ENCODE measurements at places on chromosomes 12 and 14. TPM values are rescaled to one million over a fixed set of nuclear protein-coding genes. Genes with fewer than 3 reads are reported as not detected.

- peak; percentile 48 for DNase-seq
Observed at GRCh38 chr14:65594153-65594881, 181.8 kb downstream of the FUT8 start.

DNA sequence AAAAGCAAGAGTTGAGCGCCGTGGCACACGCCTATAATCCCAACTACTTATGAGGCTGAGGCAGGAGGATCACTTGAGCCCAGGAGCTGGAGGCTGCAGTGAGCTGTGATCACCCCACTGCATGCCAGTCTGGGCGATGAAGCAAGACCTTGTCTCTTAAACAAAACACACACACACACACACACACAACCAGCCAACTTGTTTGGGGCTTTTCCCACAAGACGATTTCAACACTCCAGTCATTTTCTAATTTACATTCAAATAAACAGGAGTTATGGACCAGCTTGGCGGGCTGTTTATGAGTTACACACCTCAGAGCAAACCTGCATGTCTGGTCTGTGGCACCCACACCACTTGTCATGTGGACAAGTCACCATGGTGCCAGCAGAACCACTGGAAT, 6.7 kb downstream of the GLTP start:
- no peak for DNase-seq

DNA sequence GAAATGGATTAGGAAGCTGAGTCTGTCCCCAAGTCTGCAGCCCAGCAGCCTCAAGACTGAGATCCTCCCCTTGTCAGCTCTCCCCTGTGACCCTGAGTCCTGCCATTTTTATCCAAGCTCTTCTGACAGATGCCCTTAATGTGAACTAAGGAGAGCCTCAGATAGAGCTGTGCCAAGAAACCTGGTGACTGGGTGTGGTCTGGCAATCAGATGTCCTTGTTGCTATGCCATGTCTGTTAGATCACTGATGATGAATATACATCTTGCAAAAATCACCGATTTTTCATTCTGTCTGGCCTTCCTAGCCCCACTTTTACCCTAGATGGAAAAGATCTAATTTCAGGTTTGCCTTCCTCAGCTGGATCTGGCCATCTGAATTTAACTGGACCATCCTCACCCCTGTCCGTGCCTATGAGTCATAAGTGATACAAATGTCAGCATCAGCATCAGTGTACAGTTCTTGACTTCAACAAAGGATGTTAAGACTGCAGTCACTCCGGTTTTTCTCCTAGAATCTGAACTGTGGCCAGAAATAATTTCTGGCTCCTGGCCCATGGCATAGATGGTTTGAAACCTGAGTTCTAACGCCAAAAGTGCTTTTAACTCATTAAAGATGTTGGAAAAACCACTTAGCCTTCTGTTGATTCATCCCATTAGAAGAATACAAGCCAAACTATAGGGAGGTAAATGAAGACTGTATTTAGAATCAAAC, 61.2 kb upstream of the GRIP1 start:
- no peak for DNase-seq

- no peak for DNase-seq
Observed at GRCh38 chr12:30975581-30975980, 49.0 kb downstream of the TSPAN11 start.

GRCh38 chr12:3045494-3045893, 31.7 kb upstream of the TSPAN9 start:
- DNase-seq, result no peak

DNA sequence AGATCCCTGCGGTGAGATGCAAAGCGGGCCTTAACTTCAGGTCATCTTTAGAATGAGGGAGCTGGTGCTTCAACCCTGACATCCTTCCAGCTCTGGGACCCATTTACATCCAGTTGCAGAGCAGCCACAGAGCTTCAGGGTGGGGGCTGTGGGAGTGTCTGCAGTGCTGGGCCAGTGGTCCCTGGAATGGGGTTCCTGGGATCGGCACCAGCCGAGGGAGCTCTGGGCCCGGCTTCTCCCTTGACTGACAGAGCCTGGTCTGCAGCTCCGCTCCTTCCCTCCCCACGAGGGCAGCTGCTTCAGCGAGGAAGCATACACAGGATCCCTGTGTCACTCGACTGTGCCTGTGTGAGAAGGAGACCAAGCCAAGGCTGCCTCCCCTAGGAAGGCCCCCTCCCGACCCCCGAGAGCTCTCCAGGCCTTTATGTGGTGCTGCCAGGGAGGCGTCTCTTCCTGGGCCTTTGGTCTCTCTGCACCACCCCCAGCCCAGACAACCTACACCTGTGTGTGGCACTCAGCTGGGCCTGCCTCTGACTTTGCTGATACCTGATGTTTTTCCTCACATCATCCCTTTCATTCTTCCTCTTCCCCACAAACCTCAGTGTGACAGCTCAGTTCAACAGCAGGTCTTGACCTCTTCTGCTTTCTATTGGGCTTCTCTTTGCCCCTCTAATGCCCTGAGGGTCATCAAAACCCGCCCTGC, 48.1 kb upstream of the RIN3 start:
- DNase-seq, result no peak

DNA sequence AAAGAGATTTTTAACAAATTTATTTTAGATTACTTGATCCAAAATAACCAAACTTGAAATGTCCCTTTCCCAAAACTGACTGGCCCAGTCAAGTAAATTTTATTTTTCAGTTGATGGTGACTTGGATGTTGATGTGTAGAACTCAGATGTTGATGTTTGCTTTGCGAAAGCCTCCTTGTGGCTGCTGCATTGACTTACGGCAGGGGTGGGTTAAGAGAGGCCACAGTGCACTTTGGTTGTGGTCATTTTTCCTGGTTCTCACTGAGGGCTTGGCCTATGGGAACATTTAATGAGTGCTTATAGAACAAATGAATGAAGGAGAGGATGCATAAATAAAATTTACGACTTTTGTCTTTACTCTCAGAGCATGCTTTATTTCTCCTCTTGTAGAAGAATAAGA, 52.6 kb downstream of the SLCO1B3 start:
- peak; percentile 2 for DNase-seq

Gene DIABLO
- total RNA-seq, result 131 TPM

Gene E2F7
- total RNA-seq, result 31.9 TPM

DNA sequence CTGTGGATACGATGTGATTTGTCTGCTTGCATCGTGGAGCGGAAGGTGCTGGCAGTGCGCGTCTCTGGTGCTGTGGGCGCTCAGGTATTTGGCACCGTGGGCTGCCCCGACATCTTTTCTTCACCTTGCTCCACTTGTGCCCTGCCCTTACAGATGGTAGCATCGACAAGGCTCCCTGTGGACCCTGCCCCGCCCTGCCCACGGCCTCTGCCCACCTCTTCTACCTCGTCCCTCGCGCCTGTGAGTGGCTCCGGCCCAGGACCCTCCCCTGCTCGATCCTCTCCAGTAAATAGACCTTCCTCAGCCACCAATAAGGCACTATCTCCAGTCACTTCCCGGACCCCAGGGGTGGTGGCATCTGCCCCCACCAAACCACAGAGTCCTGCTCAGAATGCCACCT, 36.6 kb downstream of the EP400 start:
- no peak for DNase-seq

- DNase-seq, result no peak
Observed at GRCh38 chr12:131537267-131537958, 173.5 kb upstream of the SFSWAP start.

DNA sequence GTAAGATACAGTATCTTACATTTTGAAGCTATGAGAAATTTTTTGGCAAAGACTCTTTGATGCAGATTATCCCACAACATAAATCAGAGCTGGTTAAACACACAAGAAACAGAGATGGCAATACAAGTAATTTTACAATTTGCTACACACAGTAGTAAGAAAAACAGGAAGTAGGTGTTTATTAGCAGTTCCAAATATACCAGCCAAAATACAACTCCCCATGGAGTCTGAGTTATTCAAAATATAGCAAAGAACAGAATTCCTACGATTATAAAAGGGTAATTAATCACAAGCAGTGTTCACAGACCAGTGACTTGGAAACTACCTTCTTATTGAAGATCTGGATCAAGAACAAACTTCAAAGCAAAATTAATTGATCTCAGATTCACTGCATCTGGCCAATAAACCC, 83.9 kb downstream of the BMP4 start:
- DNase-seq, result no peak

Gene GUCY2C
- total RNA-seq, result not detected

Gene TAS2R9
- not detected for total RNA-seq

Gene OR6C2
- not detected for total RNA-seq

Gene CMA1
- not detected for total RNA-seq

DNA sequence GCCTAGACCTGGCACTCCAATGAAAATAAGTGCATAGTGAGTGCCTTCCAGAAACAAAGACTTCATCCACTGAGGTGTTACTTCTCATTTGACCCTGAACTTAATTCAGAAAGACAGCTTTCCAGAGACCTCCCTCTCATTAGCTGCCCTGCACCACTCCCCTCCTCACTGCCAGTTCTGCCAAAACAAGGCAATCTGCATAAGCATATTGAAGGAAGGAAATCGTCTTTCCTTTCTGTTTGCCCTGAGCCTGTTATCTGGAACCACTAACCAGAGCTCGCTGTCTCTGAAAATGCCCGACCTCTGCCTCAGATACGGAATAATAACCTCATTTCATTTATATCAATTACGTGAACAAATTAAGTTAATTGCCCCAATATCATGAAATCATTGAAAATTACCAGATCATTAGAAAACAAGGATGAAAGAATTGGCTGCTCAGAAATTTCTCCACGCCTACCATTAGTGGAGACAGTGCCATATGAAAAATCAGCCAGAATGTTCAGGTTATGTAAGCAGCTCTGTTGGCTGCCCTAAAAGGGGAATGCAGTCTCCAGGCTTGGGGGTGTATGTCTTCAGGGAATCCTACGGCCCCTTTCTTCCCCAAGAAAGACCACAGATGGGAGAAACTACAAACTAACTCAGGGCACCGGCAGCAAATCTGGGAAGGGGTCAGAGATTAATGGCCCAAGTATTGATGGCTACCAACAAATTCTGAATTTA, 149.9 kb upstream of the FKBP4 start:
- no peak for DNase-seq

DNA sequence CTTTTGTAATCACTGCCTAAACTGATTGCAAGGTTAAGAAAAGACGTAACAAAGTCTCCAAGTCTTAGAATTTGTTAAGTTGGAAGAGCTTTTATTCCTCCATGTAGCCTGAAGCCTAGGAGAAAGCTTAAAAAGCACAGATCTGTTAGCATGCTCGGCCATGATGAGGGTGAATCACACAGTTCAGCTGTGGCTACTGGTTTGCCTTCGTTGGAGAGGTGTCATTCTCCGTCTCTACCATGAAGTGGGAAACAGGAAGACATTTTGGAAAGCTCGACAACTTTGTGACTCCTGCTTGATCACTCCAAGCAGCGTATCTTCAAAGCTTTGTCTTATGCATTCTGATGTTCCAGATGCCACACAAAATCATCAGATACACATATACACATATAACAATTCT, 27.1 kb downstream of the DCP1B start:
- no peak for DNase-seq

DNA sequence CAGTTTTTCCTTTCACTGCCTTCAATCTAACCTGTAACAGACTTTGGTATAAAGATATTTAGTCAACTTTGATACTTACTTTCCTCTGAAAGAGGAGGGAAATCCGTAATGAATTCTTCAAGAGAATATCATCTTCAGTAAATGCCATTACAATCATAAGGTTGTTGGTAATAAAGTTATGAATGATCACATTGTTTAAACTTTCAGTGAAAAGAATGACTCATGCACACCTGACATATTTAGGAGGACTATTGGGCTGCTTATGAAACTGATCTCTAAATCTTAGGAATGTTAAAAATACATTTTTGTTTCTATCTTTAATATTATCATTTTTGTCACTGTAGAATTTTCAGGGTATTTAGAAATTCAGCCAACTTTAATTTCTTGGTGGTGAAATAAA, 474.7 kb downstream of the SLC16A7 start:
- DNase-seq, result no peak

- peak; percentile 60 for DNase-seq
Observed at GRCh38 chr14:76348898-76349297, 27.0 kb upstream of the ESRRB start.

GRCh38 chr12:103144278-103144677, 186.8 kb downstream of the ASCL1 start:
- DNase-seq, result no peak

DNA sequence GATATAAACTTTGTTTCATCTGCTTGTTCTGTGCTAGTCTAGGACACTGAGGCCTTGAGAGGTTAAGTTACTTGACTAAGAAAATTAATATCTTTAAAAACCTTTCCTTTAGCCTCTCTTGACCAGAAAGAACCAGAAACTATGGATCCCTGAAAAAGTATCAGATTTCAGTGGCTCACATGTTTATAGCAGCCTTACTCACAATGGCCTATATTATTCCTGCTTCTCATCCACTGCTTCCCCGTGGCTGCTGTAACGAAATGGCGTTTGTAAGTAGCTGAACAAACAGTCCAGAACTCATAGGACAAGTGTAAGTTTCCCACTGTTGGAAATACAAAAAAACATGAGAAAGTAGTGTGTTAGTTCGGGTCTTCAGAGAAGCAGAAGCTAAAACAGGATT, 3.2 kb upstream of the PYGL start:
- DNase-seq, result no peak

- no peak for DNase-seq
Observed at GRCh38 chr14:93737634-93738033, 50.7 kb downstream of the PRIMA1 start.

- DNase-seq, result no peak
Observed at GRCh38 chr12:81332054-81332453, 254.2 kb downstream of the ACSS3 start.

Gene KLHDC1
- 0.99 TPM for total RNA-seq

- DNase-seq, result no peak
Observed at GRCh38 chr12:125544960-125545359, 479.7 kb downstream of the AACS start.

GRCh38 chr12:129901254-129901653, 2.6 kb downstream of the TMEM132D start:
- no peak for DNase-seq

- DNase-seq, result no peak
Observed at GRCh38 chr14:92692822-92693226, 55.6 kb downstream of the LGMN start.

- no peak for DNase-seq
Observed at GRCh38 chr12:11654338-11654737, 4.9 kb downstream of the ETV6 start.

- no peak for DNase-seq
Observed at GRCh38 chr12:62372134-62372533, 94.5 kb upstream of the MON2 start.

Gene PPP1R1A
- 2.3 TPM for total RNA-seq

Gene NEMP1
- 72.0 TPM for total RNA-seq

DNA sequence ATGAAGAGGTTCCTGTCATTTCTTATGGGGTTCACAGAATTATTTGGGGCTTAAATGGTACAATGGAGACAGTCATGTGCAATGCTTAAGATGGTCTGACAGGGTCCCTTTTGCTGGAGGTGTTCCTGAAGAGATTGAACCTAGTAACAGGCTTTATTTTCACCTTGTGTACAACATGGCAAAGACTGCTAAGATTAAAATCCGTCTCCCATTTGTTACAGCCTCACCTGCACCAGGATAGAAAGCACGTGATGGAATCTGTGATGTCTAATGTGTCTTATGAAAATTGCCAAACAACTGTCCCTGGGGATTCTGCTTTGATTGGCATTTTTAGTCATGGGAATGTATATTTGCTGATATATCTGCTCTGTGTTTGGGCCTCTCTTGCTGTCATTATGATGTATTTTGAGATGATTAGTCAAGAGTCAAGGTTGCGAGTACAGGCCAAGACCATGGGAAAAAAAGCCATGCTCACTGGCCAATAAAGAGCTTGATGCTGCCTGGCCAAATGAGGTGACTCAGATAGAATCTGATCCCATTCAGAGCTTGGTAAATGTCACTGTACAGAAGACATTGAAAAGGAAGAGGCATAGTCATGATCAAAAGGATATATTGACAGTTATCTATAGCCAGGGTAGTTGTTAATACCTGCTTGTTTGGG, 96.1 kb downstream of the FLRT2 start:
- DNase-seq, result no peak

All from neural progenitor cell (in vitro differentiated cells).